Eye (tissue), 1 donor: ENCODE measurements at places on chromosomes 7 and 10.
A peak's percentile ranks its signal among the peaks of the same experiment; 100 is the strongest.

DNA sequence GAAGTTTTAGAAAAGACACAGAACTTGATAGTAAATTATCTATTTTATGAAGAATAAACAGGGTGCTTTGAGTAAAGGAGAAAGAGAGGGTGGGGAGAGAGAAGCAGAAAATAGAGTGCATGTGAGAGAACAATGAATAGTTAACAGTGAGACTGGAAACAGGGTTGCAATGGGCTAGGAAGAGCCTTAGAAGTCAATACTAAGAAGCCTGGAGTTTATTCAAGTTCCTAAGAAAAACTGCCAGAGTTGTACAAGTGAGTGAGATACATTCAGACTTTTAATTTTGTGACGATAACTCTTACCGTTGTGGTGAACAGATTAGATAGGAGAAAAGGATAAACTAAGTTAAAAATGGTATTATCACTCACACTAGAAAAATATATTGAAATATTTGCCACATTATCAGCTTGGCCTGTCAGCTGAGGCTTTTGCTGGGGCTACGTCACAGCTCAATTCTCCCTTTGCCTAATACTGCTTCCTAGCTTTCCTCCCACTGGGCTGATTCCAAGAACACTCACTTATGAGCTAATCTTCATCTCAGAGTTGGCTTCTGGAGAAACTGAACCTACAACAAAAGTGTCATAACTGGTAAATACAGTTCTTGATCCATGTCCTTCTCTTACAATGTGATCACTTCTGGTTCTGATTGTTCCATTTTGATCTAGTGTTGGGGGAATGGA lies 92.7 kb downstream of the SEMA3D start:
- peak; percentile 42 for DNase-seq

GRCh38 chr7:47291461-47292081 lies 290.3 kb downstream of the TNS3 start:
- DNase-seq = no peak

DNA sequence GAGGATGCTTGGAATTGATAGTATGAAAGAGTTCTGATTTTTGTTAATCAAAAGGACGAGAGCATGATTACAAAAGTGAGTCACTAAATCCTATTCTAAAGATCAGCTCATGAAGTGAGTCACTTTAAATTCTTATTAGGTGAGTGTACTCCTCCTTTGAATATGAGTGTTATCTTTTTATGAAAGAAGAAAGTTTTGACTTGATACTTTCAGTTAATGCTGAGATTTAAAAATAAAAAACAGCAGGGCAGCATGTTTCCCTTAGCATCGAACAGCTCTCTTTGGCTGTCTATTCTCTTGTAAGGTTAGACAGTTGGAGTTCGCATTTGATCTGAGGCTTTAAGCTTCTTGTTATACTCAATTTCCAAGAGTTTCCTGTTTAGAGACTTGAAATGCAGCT lies 222.0 kb downstream of the TWIST1 start:
- no peak for DNase-seq

DNA sequence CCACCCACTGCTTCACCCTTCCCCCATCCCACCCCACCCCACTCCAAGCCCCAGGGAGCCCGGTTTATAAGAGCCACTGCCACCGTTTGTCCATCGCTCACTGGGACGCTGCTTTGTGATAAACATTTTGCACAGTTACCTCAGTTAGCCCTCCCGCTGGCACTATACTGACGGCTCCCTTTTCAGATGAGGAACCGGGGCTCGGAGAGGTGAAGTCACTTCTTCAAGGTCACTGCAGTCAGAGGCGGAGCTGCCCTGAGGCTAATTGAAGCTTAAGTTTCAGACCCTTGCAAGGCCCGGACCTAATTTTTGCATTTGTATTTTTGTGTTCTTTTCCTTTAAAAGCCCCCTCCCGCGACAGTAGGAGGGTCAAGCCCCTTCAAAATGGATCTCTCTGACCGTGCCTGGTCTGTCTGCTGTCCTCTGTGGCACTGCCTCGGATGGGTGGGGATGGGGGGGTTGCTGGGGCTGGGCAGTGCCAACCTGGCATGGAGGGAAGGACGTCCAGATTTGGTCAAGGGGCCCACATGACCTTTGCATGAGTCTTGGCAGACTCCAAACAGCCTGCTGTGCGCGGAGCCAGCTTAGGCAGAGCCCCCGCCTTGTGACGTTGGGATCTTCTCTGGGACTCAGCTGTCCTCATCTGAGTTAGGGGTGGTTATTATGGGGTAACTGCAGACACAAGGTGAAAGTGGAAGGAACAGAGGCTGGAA lies 17.7 kb upstream of the NODAL start:
- DNase-seq = peak; percentile 61

DNA sequence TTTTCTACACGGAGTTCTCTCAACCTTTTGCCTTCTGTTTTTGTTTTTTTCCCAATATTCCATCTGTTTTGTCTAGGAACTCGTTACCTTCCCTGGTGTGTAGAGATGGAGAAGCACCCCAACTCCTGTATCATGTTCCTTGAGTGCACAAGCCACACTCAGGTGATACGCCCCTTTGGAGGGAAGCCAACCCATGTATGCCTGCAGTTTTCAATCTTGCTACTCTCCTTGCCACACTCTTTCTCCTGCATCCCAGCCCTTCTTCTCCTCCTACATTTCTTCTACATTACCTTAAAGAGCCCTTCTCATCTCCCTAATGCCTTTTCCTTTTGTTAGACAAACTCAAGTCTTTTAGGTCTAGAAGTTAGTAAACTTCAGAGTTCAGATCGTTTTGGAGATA lies 10.2 kb upstream of the SP4 start:
- no peak for DNase-seq

DNA sequence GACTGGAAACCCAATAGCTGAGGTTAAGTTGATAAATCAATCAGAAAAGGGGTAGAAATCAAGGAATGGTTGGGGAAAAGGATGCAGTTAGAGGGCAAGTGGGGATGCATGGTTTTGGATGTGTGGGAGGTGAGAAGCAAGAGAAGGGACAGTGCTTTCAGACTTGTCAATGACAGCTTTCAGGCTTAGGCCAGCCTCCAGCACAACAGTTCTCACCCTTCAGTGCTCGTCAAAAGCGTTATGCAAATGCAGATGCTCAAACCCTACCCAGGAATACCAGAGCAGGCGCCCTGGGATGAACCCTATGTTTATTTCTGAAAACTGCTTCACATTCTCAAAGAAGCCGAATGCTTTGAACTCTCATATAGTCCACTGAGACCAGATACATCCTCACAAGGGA lies 74.0 kb downstream of the AOAH start:
- DNase-seq = no peak

DNA sequence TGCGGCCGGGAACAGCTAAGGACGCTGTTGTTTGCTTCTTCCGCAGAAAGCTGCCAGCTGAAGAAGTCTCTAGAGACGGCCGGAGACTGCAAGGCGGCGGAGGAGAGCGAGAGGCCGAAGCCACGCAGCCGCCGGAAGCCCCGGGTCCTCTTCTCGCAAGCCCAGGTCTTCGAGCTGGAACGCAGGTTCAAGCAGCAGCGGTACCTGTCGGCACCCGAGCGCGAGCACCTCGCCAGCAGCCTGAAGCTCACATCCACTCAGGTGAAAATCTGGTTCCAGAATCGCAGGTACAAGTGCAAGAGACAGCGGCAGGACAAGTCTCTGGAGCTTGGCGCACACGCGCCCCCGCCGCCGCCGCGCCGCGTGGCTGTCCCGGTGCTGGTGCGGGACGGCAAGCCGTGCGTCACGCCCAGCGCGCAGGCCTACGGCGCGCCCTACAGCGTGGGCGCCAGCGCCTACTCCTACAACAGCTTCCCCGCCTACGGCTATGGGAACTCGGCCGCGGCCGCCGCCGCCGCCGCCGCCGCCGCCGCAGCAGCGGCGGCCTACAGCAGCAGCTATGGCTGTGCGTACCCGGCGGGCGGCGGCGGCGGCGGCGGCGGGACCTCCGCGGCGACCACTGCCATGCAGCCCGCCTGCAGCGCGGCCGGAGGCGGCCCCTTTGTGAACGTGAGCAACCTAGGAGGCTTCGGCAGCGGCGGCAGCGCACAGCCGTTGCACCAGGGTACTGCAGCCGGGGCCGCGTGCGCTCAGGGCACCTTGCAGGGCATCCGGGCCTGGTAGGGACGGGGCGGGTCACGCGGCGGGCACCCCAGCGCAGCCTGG lies 2.4 kb downstream of the NKX2-3 start:
- peak; percentile 76 for DNase-seq

DNA sequence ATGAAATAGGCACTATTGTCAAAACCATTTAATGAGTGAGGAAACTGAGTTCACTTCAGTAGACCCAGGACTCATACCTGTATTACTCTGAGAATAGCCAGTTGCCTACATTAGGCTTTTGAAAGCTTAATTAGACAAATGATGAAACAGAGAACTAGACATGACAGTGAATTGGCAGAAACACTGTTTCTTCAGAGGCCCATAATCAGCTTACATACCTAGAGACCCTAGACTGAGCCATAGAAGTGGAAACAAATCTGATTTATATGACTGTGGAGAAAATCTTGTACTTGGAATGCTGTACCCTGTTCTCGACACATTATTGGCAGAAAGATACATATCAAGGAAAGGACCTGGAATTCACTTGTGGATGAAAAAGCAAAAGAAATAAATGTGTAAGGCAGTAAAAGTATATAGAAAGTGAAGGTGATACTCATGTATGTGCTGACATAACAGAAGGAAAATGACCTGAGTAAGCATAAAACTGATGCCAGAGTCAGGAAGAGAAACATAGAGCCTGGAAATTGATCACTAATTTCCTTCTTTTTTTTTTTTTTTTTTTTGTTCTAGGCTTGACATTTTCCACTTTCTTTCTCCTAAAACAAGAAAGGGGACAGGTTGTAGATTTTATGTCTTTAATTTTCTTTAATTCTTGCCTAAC lies 251.5 kb downstream of the BICC1 start:
- no peak for DNase-seq

- no peak for DNase-seq
These were observed 11.9 kb downstream of the MEOX2 start for GRCh38 chr7:15674586-15674985.

GRCh38 chr7:13979671-13980435 lies 9.6 kb downstream of the ETV1 start:
- peak; percentile 59 for DNase-seq

DNA sequence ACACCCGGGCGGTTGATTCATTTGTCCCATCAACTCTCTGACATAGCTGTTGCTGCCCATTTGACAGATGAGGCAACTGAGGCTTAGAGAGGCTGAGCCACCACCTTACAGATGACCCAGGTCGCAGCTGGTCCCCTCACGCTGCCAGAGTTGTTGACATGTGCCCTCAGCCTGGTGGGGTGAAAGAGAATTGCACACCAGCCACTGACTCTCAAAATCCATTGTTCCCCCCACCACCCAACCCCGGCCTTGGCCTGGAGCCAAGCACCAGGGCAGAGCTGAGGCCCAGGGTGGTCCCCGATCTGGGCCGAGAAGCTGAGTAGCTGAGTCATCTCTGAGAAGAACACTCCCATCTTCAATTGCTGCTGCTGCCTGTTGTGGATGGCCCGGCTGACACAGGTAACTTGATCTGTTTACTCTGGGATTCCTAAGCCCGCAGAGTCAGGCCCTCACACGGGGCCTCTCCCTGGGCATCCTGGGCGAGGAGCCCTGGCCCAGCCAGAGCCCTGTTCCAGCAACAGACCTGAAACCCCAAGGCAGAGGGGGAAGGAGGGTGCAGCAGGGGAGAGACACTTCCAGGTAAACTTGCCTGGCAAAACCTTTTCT lies 27.5 kb downstream of the PVRIG start:
- DNase-seq = peak; percentile 55

- no peak for DNase-seq
These were observed 9.7 kb downstream of the FHIP2A start for GRCh38 chr10:114831186-114831867.

- no peak for DNase-seq
These were observed 1.9 kb upstream of the SNX13 start for GRCh38 chr7:17942231-17942630.

- DNase-seq = no peak
These were observed 287.1 kb upstream of the CELF2 start for GRCh38 chr10:10730471-10731043.

GRCh38 chr7:104643587-104644217 lies 315.3 kb downstream of the LHFPL3 start:
- DNase-seq = no peak

DNA sequence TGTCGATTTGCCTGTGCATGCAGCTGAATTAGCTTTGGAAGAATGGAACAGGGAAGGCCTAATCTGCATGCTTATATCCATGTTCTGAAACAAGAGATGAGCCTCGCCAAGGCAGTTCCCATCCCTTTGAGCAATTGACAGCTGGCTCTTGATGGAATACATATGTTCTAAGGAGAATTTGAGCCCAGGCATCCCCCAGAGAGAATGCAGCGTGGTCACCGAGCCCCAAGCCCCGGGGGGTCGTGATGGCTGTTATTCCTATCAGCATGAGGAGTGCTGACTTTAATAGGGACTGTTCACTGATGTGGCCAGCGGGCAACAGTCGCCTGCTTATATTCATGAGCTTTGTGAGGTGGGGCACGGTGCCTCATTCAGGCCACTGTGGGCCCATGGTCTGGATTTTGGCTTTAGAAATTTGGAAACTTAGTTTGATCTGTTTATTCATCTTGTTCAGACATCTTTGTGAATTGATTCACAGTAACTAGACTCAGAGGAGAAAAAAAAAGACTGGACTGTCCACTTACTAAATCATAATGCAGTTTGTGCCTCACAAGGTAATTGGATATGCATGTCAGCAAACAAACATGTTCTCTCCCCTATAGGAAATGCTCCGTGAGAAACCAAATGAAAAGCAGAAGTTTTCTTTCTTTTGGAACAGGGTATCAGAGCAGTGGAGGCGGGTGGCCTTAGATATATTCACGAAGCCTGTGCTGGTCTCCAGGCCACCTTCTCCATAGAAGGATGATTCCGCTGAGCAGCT lies 204.9 kb downstream of the CCDC3 start:
- peak; percentile 55 for DNase-seq
